ENCODE measurements at places on chromosomes 7 and 10.

- DNase-seq: no peak
These were observed 121.2 kb upstream of the FOXP2 start for GRCh38 chr7:114293289-114294012.

GRCh38 chr10:95792874-95793285 lies 36.9 kb downstream of the ENTPD1 start:
- DNase-seq: peak; percentile 7

- no peak for DNase-seq
These were observed 95.9 kb downstream of the ZNRF2 start for GRCh38 chr7:30380294-30380693.

GRCh38 chr10:97124211-97124610 lies 61.5 kb downstream of the SLIT1 start:
- DNase-seq: no peak

- no peak for DNase-seq
These were observed 143.2 kb upstream of the MGMT start for GRCh38 chr10:129323879-129324278.

DNA sequence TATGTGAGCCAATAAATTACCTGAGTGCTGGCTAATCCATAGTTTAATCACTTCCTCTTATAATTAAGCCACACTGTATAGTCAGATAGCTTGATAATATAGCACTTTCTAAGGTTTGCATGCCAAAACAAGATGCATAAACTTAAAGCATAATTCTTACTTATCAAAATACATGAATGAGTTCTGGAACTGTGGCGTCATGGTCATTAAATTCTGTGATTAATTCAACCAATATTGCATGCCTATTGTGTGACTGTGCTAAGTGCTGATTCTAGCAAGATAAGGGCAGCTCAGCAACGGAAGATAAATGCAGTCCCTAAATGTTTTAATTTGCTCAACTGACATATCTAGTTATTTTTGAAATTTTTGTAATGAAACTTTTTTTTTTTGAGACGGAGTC lies 29.7 kb downstream of the HOXA1 start:
- no peak for DNase-seq

- DNase-seq: peak; percentile 48
These were observed 40.2 kb downstream of the PDSS1 start for GRCh38 chr10:26737730-26738129.

- peak; percentile 34 for DNase-seq
These were observed 8.7 kb upstream of the CALHM1 start for GRCh38 chr10:103467406-103467805.

Measured in CD4-positive, alpha-beta T cell treated with Interferon gamma for 1 hour (primary cell).